ENCODE measurements at places on chromosomes 16 and 17.

DNA sequence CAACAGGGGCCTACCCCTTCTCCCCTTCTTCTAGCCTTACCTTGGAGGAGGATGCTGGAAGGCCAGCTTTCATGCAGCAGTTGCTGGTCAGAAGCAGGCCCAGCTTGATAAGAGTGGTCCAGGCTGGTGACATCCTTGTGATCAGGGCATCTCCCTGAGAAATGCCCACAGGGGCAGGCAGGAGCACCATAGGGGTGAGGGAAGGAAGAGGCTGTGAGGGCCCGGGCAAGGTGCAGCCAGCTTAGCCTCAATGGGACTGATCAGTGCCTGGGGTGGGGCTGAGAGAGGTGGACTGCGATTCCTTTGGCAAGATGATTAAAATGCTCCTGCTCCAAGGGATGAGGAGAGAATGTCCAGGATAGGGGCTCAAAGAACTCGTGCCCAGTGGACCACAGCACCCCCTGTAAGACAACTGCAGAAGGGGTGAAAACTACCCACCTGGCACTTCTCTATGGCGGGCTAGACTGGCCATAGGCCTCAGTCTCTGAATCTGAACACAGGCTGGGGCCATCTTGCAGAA, 9.5 kb upstream of the GALK1 start:
- no peak for DNase-seq

GRCh38 chr17:68711858-68712257, 110.7 kb upstream of the FAM20A start:
- no peak for DNase-seq

GRCh38 chr16:89000207-89000959, 23.4 kb upstream of the CBFA2T3 start:
- no peak for DNase-seq

DNA sequence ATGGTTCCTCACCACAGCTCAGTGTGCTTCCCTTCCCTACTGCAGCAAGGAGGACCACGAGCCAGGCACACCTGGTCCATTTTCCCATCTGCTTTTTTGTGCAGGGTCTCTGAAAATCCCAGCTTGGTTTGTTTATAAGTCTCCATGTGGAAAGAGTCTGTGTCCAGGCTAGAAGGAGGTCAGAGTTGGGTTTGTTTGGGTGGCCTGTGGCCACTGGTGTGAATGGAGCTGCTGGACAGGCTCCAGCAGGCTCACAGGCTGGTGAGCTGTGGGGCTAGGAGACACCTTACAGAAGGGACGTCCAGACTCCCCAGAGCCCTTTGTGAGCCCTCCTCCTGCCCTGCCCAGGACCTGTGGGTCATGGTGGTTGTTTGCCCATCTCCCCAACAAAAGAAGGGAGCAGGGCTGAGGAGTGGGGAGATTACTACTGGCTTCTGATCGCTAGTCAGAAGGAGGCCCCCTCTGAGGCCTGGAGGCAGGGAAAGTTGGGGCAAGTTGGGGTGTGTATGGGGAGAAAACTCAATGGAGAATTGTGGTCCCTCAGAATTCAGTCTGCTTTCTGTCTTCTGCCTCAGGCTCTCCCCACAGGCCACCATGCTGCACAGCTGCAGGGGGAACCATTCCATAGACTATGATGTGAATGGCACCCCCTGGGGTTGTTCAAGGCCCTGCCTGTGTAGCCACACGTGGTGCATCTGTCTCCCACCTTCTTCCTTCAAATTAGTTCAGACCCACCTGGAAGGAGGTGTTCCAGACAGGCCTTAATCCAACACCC, 4.1 kb downstream of the RARA start:
- DNase-seq: no peak

DNA sequence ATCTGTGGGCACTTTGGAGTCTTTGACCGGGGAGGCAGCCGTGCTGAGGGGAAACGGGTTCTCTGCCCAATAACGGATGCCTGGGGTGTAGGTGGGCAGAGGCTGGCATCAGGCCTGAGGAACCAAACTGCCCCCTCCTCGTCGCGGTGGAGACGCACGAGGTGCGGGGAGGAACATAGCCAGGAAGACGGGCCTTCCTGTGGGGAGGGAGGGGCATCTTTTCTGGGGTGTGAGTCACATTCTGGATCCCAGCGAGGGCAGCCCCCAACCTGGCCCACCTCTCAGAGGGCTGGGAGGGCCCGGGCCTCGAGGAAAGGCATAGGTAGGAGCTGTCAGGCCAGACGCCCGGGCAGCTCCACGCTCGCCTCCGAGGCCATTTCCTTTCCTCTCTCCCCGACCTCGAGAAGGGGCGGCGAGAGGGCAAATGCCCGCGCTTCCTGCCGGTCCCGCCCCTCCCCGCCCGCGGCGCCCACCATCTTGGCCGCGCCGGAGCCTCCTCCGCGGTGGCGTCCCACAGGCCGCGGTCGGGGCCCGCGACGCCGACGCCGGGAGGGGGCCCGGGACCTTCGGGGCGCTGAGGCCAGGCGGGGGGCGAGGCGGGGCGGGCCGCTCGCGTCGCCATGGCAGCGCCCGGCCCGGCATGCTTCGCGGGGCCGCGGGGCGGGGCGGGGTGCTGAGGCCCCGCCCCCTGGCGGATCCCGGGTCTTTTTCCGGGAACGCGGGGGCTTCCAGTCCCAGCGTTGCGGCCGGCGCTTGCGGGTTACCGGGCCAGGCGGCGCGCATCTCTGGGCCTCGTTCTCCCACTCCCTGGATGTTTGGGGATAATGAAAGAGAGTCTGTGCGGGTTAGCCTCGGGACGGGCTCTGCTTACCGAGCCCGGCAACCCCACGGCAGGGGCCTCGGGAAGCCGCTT, 13.2 kb downstream of the RAI1 start:
- peak; percentile 82 for DNase-seq

- peak; percentile 25 for DNase-seq
These were observed 603 bp upstream of the TMEM95 start for GRCh38 chr17:7354262-7354843.

GRCh38 chr17:31113939-31114338, 19.2 kb downstream of the NF1 start:
- no peak for DNase-seq

- no peak for DNase-seq
These were observed 253.9 kb downstream of the SLC39A11 start for GRCh38 chr17:72838581-72838980.

DNA sequence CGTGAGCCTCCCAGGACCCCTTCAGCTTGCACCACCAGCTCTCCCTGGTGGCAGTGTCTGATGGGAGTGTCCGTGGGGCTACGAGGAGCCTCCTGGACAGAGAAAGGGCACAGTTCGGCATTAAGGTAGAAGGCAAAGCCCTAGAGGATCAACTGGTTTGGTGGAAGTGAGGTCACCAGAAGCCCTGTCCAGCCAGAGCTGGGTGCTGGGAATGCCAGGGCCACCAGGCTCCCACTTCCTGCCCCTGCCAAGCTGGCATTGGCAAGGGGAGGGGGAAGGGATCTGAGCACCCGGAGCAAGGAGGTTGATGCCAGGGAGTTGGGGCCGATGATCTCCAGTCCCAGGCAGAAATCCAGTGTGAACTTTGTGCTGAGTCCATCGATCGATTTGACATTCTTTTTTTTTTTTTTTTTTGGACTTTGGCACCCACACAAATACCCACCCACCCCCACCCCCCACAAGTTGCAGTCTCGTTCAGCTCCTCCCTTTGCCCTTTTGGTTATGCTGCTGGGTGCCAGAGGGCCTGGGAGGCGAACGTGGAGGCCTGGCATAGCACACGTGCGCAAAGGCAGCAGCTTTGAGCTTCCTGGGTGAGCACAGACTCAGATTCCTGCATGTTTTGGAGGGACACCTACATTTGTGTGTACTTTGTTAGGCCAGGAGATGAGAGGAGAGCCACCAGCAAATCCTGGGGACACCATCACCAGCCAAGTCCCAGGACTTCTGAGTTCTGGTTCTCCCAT, 2.1 kb downstream of the NHERF1 start:
- no peak for DNase-seq

DNA sequence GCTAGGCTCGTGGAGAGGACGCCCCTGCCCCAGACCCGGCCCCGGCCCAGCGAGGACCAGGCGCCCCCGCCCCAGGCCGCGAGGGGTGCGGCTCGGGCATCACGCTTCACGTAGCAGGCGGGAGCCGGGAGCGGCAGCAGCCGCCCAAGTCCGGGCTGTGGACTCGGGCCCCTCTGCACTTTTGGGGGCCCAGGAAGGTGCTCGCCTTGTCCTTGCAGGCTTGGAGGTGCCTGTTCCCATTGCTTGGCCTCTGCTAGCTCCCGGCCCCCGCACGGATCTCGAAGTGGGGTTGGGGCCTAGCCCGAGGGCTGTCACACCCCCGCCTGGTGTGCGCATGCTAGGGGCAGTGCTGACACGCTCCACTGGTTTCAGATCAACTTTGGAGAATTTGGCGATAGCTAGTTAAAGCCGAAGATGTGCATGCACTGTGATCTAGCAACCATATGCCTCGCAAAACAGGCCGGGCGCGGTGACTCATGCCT, 55.7 kb downstream of the WSB1 start:
- DNase-seq: no peak

DNA sequence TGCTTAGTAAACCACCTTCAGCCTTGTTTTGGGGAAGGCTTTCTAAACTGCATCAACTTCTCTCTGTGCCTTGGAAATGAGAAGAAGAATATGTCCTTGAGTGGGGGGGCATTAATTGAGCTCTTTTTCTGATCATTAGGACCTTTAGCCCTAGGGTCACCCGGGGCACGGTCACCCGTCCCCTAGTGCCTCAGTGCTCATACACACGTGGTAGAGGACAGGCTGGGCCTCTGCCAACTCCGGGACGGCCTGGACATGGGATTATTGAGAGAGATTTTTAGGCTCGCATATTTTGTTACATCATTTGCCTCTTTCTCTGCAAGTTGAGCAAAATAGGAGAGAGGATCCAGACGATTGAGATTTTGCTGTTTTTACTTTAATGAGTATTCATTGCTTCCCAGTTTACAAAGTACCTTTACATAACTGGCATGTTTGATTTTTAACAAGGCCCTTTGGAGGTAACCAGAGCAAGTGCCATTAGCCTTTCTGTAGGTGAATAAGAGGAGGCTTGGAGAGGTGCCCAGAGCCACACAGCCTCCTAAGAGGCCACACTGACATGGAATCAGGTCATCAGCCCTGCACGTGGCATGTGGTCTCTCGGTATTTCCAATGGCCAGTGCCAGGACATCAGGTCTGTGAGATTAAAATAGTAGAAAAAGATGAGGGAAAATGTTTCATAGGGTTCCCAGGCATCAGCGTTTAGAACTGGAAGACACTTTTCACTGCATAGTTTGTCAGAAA, 11.1 kb downstream of the PMM2 start:
- DNase-seq: no peak

GRCh38 chr17:66432996-66433551, 130.7 kb downstream of the PRKCA start:
- no peak for DNase-seq

GRCh38 chr16:80824623-80825364, 20.4 kb upstream of the CDYL2 start:
- DNase-seq: peak; percentile 16

GRCh38 chr16:56864960-56865359, at the start of gene SLC12A3:
TSS of gene SLC12A3 (plus strand) at chr16:56865207. CDS start at chr16:56865236, 29 bp downstream.
- no peak for DNase-seq

DNA sequence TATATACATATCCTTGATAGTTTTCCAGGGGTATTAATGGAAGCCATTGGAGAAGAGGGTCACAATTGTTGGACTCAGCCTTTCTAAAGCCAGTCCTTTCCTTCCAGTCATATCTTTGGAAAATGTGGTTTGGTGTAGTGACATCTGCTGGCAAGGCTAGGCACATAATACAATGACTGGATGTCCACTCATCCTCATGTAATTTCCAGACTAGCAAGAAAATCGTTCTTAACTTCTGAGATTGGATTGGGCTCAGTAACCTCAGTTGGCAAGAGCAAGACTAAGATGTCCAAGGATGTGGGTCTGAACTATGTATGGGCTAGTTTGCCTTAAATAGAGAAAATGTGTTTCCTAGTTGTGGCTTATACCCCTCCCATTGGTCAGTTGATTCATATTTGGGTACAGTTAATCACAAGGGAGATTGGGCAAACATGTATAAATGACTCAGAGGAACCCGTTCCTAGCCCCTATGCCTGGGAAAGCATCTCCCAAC, 8.7 kb upstream of the KAT7 start:
- peak; percentile 85 for DNase-seq

DNA sequence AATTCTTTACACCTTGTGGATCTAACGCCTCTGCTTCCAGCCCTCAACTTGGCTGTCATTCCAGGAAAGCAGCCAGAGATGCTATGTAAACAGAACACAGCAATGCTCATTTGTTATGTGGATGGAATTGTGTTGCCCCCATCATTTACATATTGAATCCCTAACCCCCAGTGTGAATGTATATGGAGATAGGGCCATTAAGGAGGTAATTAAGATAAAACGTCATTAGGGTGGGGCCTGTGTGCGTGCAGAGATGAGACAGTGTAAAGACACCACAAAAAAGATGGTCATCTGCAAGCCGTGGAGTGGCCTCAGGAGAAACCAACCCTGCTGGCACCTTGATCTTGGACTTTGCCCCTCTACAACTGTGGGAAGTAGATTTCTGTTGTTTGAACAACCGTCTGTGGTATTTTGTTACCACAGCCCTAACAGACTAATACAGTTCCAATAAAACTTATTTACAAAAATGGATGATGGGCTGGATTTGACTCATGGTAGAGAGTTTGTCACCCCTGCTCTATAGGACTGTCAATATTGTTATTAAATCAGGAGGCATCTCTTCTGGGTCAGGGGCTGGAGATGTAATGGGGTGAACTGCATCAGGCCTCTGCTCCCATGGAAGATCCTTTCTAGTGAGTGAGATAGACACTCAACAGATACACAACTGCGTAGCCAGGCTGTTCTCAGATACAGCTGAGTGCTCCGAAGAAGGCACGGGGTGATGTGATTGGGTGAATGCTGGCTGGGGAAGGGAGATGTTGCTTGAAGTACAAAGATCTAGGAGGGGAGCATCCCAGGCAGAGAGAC, 339.0 kb downstream of the SNX29 start:
- DNase-seq: no peak

GRCh38 chr16:84813141-84813934, 6.4 kb upstream of the CRISPLD2 start:
- DNase-seq: no peak

DNA sequence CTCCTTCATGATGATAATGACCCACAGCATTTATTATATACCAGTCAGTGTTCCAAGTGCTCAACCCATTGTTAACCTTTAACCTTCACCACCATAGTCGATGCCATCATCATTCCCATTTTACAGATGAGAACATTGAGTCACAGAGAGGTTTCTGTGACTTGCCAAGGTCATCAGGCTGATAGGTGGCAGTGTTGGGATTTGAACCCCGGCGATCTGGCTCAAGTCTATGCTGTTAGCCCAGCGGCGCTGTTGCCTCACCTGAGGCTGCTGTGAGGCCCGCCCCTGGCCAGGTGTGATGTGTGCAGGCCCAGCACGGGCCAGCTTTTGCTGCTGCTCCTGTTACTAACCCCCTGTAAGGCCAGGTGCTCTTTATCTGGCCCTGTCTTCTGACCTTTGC, 101.2 kb downstream of the OR1D5 start:
- DNase-seq: no peak

Data from hematopoietic multipotent progenitor cell treated with erythropoietin and hydrocortisone succinate and interleukin-3 and kit ligand, for 17 days (in vitro differentiated cells).